HTR-8/SVneo (cell line): ENCODE measurements at places on chromosomes 13 and 19.

DNA sequence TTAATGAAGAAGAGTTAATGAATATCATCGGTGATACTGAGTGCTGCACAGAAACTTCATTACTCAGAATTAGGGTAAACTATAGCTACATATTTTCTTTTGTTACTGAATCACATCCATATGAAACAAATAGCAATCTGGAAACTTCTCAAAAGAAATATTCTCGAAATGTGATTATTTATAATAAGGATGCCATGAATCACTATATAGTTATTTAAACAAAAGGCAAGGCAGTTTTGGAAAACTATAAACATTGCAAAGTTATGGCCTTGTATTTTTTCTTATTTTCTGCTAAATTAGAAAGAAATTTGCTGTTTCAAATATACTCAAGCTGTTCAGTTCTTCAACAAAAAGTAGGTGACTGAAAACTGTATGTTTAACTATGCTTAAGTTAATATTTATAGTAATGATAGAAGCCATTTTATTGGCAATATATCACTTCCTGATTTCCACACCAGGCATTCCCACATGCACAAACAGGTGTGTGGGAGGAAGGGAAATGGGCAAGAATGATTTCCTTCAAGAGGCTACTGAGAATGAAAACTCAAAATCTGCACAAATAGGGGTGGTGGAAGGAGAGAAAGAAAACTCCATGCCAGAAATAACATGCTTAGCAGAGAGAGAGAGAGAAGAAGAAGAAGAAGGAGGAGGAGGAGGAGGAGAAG, 74.5 kb upstream of the FRY start:
- DNase-seq = no peak

DNA sequence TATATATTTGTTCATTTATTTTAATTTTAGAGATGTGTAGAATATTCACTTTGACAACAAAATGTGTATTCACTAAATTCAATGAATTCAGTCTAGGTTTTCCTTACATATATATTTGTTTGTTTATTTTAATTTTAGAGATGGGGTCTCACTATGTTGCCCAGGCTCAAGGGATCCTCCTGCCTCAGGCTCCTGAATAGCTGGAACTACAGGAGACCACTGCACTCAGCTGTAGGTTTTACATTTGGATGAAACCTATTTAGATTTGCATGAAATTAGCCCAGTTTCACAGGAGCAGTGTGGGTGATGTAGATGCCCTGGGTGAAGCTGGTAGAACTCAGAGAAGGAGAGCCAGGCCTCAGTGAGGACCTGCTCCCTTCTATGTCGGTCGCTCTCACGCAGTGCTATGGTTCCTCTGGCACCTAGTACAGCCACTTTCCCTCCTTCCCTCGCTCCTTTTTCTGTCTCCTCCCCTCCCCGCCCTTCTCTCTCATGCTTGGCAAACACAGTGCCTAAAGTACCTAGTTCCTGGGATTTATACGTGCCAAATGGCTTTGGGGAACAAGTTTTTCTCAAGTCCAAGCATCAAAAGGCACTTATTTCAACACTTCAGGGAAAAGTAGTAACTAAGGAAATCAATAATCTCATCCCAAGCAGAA, 14.7 kb upstream of the HMGB1 start:
- no peak for DNase-seq

- DNase-seq = peak; percentile 88
Measured at GRCh38 chr19:48660852-48661710, 11.7 kb downstream of the NTN5 start.

- DNase-seq = no peak
Measured at GRCh38 chr19:30523791-30524190, 151.6 kb downstream of the ZNF536 start.
